ENCODE measurements at places on chromosomes 7 and 10.

DNA sequence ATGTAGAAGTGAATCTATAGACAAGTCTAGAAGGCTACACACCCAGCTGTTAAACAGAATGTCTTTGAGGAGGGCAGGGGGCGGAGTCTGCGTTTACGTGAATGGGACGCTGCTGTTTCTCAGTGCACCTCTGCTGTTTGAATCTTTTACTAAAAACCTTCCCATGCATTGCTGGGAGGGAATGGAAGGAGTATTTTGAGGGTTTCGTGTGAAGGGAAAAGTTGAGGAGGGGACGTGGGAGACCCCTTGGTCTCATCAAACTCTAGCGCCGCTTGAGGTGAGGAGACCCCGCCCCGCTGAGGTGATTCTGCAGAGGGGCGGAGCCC is 492 bp upstream of the VCL start:
- DNase-seq: no peak

GRCh38 chr7:130141884-130142653 is 63.1 kb downstream of the TMEM209 start:
- DNase-seq: no peak

DNA sequence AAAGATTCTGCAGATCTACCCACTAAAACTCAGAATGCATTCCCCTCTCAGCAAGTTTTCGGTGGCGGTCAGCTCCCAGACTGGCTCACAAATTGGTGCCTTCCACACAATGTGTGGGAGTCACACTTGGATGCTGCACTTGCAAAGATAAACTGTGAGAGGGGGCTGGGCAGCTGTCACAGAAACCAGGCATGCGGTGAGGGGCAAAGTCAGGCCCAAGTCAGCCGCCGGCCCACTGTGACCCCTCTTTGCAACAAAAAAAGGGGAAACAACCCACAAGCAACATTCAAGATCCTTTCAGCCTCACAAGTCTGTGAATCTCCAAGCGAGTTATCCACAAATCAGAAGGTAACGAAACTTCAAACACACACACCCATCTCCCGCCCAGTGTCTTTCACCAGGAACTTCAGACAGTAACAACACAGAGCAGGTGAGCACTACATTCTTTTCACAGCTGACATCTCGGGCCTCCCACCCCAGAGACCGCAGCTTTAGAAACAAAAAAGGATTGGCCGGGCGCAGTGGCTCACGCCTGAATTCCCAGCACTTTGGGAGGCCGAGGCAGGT is 32.0 kb downstream of the SNX8 start:
- DNase-seq: no peak

DNA sequence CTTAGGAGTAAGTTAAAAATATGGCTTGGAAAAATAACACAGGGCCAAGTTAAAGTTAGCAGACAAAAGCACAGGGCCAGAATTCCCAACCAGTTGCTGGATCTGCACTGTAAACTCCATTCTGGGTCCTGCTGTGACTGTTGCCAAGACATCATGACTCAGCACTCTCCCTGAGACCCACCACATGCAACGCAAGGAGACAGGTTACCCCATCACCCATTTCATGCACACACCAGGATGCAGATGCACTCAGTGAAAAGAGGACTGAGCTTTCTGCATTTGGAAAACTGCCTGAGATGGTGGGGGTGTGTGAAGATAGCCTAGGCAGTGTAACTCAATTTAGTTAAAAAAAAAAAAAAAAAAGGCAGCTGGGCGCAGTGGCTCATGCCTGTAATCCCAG is 97.6 kb upstream of the ZNF438 start:
- DNase-seq: peak; percentile 31

- DNase-seq: no peak
Measured at GRCh38 chr7:123844712-123845219, at the start of gene HYAL4. Gene HYAL4, plus strand, starts transcription at chr7:123845169. Its CDS starts 23,105 bp downstream, at chr7:123868274.

DNA sequence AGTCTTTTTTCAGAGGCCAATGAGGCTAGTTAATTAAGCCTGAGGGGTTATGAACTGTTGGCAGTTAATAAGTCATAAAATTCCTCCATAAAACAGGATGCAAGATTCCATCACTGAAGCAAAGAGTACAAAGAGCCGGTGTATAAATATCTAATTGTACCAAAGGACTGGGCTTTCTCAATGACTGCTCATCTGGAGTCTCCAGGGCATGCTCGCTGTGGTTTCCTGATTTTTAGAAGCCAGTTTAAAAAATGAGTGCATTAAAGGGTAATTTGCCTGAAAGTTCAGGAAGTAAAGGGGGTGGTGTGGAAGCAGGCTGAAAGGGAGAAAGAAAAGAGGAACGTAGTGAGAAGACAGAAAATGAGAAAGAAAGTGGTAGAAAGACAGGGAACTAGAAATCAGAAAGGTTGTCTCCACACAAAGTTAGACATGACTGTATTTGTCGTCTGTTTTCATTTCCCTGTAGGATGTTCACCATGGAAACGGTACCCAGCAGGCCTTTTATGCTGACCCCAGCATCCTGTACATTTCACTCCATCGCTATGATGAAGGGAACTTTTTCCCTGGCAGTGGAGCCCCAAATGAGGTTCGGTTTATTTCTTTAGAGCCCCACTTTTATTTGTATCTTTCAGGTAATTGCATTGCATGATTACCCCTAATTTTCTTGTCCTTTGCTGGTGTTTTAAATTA is 282.3 kb downstream of the TWIST1 start:
- no peak for DNase-seq

DNA sequence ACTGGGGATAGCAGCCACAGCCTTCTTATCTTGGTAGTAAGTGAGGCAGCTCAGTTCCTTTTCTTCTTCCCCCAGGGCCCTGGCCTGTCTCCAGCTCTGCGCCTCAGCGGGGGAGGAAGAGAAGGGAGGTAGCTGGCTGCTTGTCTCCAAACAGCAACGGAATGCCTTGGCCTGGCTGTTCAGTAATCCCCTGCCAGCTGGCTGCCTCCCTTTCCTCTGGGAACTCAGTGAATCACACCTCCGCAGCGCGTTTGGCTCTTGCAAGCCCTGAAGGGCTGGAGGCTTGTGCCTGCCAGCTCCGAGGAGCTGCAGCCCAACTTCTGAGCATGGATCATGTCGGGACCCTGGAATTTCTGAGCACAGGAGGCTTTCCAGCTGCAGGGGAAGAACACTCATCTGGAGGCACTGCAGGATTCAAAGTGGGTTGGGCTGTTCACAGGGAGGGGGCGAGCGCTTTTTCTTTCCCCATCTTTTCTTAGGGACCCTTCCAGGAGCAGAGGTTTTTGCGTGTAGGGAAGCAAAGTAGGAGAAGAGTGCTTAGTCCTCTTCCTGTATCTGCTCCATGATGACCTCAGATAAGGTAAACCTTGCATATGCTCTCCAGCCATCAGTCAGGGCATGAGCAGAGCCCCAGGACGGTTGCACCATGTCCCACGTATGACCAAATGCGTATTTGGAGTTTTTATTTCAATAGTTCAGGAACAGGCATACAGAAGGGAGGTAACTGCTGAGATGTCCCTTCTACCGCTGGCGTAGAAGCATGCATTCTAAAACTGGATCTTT is 253.2 kb upstream of the INHBA start:
- DNase-seq: peak; percentile 96

- no peak for DNase-seq
Measured at GRCh38 chr10:48609899-48610584, 5.2 kb upstream of the ARHGAP22 start.

DNA sequence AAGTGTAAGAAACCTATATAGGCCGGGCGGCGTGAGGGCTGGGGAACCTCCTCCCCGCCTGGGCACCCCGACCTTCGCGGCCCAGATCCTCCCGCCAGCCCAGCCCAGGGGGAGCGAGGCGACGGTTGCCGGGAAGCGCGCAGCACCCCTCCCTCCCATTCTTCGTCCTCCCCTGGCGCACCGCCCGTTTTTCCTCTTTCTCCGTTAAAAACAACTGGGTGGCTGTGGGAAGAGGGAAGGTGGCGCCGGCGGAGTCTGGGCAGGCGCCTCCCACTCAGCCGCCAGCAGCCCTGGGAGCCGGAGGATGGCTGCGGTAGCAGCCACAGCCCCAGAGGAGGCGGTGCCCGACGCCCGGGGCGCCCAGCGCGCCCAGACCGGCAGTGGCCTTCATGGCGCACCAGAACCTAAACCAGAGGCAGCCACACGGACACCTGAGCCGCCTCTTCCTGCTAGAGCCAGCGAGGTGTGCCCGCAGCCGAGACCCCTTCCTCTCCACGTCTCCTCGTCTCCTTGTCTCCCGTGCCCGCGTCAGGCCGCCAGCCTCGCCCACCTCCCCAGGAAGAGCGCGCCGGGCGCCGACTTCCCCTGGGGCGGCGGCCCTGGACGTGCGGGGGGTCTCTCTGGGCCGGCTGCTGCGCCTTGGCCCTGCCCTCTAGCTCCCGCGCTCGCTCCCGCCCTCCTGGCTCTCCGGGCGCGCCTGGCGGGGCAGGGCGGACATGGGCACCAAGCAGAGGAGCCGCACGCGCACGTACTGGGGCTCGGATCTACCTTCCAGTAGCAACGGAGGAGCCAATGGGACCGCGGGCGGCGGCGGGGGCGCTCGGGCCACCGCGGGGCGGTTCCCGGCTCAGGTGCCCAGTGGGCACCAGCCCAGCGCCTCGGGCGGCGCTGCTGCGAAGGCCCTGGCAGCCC is 32.8 kb upstream of the SFTPD start:
- peak; percentile 84 for DNase-seq

- DNase-seq: peak; percentile 7
Measured at GRCh38 chr7:112069879-112070321, 136.3 kb downstream of the DOCK4 start.

DNA sequence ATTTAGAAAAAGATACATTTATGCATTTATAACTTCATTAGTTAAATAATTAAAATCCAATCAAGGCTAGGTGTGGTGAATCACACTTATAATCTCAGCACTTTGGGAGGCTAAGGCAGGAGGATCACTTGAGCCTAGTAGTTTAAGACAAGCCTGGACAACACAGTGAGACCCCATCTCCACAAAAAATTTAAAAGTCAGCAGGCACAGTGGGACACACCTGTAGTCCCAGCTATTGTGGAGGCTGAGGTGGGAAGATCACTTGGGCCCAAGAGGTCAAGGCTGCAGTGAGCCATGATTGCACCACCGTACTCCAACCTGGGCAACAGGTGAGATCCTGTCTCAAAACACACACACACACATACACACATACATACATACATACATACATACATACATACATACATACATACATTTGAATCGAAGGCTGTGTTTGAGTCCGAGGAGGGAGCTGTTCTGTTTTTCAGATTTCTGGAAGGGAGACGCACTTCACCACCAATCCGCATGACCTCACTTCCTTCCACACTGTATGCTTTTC is 30.1 kb downstream of the SFMBT2 start:
- no peak for DNase-seq

- DNase-seq: peak; percentile 91
Measured at GRCh38 chr10:30182191-30183054, 123.0 kb upstream of the JCAD start.

- DNase-seq: no peak
Measured at GRCh38 chr7:90530263-90530662, 60.8 kb downstream of the PTTG1IP2 start.

DNA sequence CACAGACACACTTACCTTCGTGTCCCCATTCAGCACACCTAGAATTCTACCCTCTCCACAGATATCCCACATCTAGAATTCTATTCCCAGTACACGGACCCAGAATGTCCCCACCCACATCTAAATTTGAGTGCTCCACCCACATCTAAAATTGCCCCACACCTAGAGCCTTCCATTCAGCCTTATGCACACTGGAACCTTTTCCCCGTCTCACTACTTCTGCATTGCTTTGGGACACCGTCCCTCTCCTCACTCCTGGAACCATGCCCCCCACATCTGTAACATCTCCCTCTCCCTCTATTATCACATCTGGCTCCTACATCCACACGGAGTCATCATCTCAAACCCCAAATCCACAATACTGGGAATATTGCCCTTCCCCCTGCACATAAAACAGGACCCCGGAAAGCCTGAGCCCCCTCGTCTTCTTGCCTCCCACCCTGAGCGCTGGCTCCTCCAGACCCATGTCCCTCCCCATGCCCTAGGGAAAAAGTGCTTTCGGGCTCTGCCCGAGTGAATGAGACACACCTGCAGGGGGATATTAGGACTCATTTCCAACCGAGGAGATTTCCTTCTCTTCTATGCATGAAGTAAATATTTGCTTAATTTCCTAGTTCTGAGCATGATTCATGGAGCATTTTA is 125.8 kb upstream of the UNC5B start:
- DNase-seq: peak; percentile 3

- DNase-seq: no peak
Measured at GRCh38 chr10:125689955-125690569, 7.1 kb upstream of the TEX36 start.

DNA sequence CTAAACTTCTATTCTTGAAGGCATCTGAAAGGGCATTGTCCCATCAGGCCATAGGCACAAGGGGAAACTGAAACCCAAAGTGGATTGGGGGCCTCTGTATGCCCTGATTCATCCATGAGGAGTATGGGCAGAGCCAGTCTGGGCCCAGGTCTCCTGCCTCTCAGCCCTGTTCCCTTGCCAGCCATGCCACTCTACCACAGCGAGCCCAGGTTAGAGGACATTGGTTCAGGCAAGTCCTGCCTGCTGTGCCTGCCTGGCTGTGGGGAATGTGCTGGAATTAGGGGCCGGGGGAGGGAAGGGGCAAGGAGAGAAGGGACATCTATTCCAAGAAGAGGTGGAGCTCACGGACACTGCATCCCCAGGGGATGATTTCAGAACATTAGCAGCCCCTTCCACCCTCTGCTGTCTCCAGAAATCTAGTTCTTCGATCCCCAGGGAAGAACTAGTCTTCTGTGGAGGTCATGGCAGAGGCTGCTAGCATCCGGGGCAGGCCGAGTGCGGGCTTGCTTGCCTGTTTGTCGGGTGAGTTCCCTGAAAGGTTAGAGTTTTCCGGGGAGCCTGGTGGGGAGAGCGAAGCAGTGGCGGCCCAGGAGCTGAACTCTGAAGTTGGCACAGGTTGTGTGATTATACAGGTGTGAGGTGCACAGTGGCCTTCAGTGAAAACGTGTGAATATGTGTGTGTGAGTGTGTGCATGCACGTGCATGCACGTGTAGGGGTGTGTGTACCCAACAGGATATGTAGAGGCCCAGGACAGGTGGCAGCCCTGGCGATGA is 37.8 kb downstream of the TBATA start:
- no peak for DNase-seq

- DNase-seq: no peak
Measured at GRCh38 chr10:76973091-76974016, 664.3 kb downstream of the KCNMA1 start.

- DNase-seq: no peak
Measured at GRCh38 chr10:26430641-26431163, 7.4 kb upstream of the APBB1IP start.

DNA sequence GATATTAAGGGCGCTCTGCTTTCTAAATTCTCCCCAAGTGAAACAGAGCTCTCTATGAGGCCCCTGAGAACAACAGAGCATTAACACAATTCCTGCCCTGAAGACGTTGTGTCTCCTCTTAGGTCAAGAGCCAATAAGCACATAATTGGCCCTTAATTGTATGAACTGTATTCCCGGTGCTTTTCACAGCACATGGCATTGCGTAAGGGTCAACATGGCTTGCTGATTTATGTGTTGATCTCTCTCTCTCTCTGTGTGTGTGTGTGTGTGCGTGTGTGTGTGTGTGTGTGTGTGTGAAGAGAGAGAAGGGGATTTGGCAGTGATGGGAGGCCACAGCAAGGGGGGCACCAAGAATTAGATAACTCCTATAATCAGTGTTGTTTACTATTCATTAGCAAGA is 40.5 kb downstream of the LYZL1 start:
- no peak for DNase-seq
